Kidney (tissue), 22 donors: ENCODE measurements at places on chromosomes 3 and 15.
A peak's percentile ranks its signal among the peaks of the same experiment; 100 is the strongest.

GRCh38 chr3:172270557-172271166, 177.6 kb downstream of the GHSR start:
- no peak overlapping the region for H3K27ac ChIP-seq
- peaks cover 4% of the 10 kb centered on the region for H3K36me3 ChIP-seq
- no peak overlapping the region for H3K4me3 ChIP-seq
- H3K27me3 ChIP-seq = no peaks in the 10 kb centered on the region

- H3K4me3 ChIP-seq = no peak overlapping the region
- H3K27ac ChIP-seq = no peak overlapping the region
- H3K36me3 ChIP-seq = no peaks in the 10 kb centered on the region
- no peaks in the 10 kb centered on the region for H3K4me1 ChIP-seq
Observed at GRCh38 chr3:70943886-70944285, 631.4 kb upstream of the MDFIC2 start.

GRCh38 chr3:196458063-196458462, 25.8 kb upstream of the UBXN7 start:
- H3K27ac ChIP-seq = no peak overlapping the region
- DNase-seq = no peak
- no peaks in the 10 kb centered on the region for H3K4me1 ChIP-seq
- H3K27me3 ChIP-seq = no peaks in the 10 kb centered on the region
- no peaks in the 10 kb centered on the region for H3K36me3 ChIP-seq
- H3K4me3 ChIP-seq = no peak overlapping the region

- H3K27ac ChIP-seq = no peak overlapping the region
- peaks cover 17% of the 10 kb centered on the region for H3K36me3 ChIP-seq
- no peaks in the 10 kb centered on the region for H3K4me1 ChIP-seq
- no peak for DNase-seq
- H3K4me3 ChIP-seq = no peak overlapping the region
Observed at GRCh38 chr3:122538956-122539490, 24.3 kb upstream of the KPNA1 start.

GRCh38 chr3:165852711-165853110, 15.5 kb upstream of the BCHE start:
- no peaks in the 10 kb centered on the region for H3K27me3 ChIP-seq
- peak; percentile 6 for DNase-seq
- H3K36me3 ChIP-seq = no peaks in the 10 kb centered on the region
- no peaks in the 10 kb centered on the region for H3K4me1 ChIP-seq
- H3K27ac ChIP-seq = no peak overlapping the region

- no peak for DNase-seq
- no peak overlapping the region for H3K4me3 ChIP-seq
- no peaks in the 10 kb centered on the region for H3K36me3 ChIP-seq
- peaks cover 7% of the 10 kb centered on the region for H3K4me1 ChIP-seq
- H3K27ac ChIP-seq = no peak overlapping the region
- no peaks in the 10 kb centered on the region for H3K27me3 ChIP-seq
Observed at GRCh38 chr3:69324362-69325025, 61.4 kb downstream of the FRMD4B start.

GRCh38 chr3:111676211-111677006, 81.3 kb upstream of the ZBED2 start:
- no peaks in the 10 kb centered on the region for H3K27me3 ChIP-seq
- DNase-seq = no peak
- H3K27ac ChIP-seq = no peak overlapping the region

- no peaks in the 10 kb centered on the region for H3K27me3 ChIP-seq
- H3K27ac ChIP-seq = no peak overlapping the region
- H3K4me1 ChIP-seq = no peaks in the 10 kb centered on the region
- no peak overlapping the region for H3K4me3 ChIP-seq
Observed at GRCh38 chr3:174162550-174162949, 696.6 kb upstream of the NAALADL2 start.
